Smooth muscle cell of the coronary artery (primary cell): ENCODE measurements at places on chromosomes 6 and 20. TPM values are rescaled to one million over a fixed set of nuclear protein-coding genes. Genes with fewer than 3 reads are reported as not detected.

Gene FILIP1
- total RNA-seq: 0.35 and 0.45 TPM in 2 replicates

Gene DST
- 151 and 269 TPM in 2 replicates for total RNA-seq

Gene PTCHD4
- 3.5 and 9.8 TPM in 2 replicates for total RNA-seq

Gene SPATS1
- total RNA-seq: not detected in 2 replicates

Gene PTK7
- 78.5 and 225 TPM in 2 replicates for total RNA-seq

Gene RCAN2
- total RNA-seq: 1.2 and 7.3 TPM in 2 replicates

Gene CD24
- total RNA-seq: 8.0 TPM in 1 of 2 replicates, not detected in the other

Gene CCN5
- 1.5 and 533 TPM in 2 replicates for total RNA-seq

Gene PPP1R14C
- 0.90 and 3.2 TPM in 2 replicates for total RNA-seq

Gene IL20RA
- total RNA-seq: 0.12 TPM in 1 of 2 replicates, not detected in the other

Gene CST11
- total RNA-seq: not detected in 2 replicates

Gene SLC32A1
- total RNA-seq: not detected in 2 replicates

Gene TFAP2C
- 1.8 TPM in 1 of 2 replicates, not detected in the other for total RNA-seq

Gene ATP6V1G2
- 2.6 and 6.0 TPM in 2 replicates for total RNA-seq

Gene HEY2
- under 0.01 and 4.9 TPM in 2 replicates for total RNA-seq

Gene DACT2
- total RNA-seq: 0.15 and 0.82 TPM in 2 replicates

Gene CCN2
- total RNA-seq: 15.8 and 981 TPM in 2 replicates

Gene RIMS4
- 0.53 and 0.59 TPM in 2 replicates for total RNA-seq

Gene PTGIS
- 157 and 209 TPM in 2 replicates for total RNA-seq

Gene SMPD2
- total RNA-seq: 12.6 and 14.4 TPM in 2 replicates

Gene GRM1
- total RNA-seq: under 0.01 TPM in 2 replicates

Gene ID4
- total RNA-seq: 1.1 and 43.5 TPM in 2 replicates

Gene MACROD2
- total RNA-seq: 0.38 and 4.0 TPM in 2 replicates

Gene EYS
- total RNA-seq: under 0.01 TPM in 1 of 2 replicates, not detected in the other

Gene C6orf132
- total RNA-seq: 0.12 and 0.75 TPM in 2 replicates

Gene EFCAB8
- under 0.01 TPM in 2 replicates for total RNA-seq

Gene FAM184A
- total RNA-seq: 0.08 and 0.70 TPM in 2 replicates

Gene ZC3H12D
- total RNA-seq: 0.23 TPM in 1 of 2 replicates, not detected in the other

Gene BTNL2
- 0.12 TPM in 1 of 2 replicates, not detected in the other for total RNA-seq

Gene PDE7B
- total RNA-seq: 5.5 and 51.8 TPM in 2 replicates

Gene SNAP25
- not detected in 2 replicates for total RNA-seq

Gene CLPSL2
- not detected in 2 replicates for total RNA-seq
